Thoracic aorta (tissue), 2 donors: ENCODE measurements at places on chromosomes 4 and X. TPM values are rescaled to one million over a fixed set of nuclear protein-coding genes. Genes with fewer than 3 reads are reported as not detected.

The MTHFD2L gene
- total RNA-seq = 26.9 TPM

The XK gene
- total RNA-seq = 1.5 TPM

The DDX53 gene
- not detected for total RNA-seq

The FGFR3 gene
- total RNA-seq = 0.68 TPM

The FAM149A gene
- 12.8 TPM for total RNA-seq

The GPR78 gene
- total RNA-seq = not detected

The KIT gene
- total RNA-seq = 33.8 TPM

The AFM gene
- total RNA-seq = not detected

The GPC3 gene
- total RNA-seq = 2.6 TPM

The HPRT1 gene
- total RNA-seq = 20.7 TPM

The TEX11 gene
- not detected for total RNA-seq

The NOX1 gene
- total RNA-seq = not detected

The VCX gene
- total RNA-seq = not detected

The C4orf50 gene
- total RNA-seq = not detected

DNA sequence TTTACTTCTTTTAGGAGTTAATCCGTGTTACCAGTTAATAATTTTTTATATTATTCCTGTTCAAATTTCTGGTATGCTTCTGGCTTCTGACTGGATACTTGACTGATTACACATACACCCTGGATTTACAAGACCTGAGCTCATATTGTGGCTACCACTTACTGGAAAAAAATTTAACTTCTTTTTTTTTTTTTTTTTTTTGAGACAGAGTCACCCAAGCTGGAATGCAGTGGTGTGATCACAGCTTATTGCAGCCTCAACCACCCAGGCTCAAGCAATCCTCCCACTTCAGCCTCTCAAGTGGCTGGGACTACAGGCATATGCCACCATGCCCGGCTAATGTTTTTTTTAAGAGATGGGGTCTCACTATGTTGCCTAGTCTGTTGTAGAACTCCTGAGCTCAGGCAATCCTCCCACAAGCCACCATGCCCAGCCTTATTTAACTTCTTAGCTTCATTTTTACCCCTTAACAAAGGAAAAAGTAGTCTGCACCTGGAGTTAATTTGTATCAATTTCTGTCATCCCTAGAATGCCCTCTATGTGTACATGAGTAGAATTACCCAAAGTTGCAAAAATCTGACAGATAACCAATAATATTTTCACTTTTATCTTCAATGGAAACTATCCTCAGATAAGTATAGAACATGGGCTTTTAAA, 50.3 kb downstream of the TMEM165 start:
- DNase-seq = no peak
- no peak overlapping the region for H3K27ac ChIP-seq
- H3K36me3 ChIP-seq = peaks cover 9% of the 10 kb centered on the region
- H3K4me3 ChIP-seq = no peak overlapping the region

DNA sequence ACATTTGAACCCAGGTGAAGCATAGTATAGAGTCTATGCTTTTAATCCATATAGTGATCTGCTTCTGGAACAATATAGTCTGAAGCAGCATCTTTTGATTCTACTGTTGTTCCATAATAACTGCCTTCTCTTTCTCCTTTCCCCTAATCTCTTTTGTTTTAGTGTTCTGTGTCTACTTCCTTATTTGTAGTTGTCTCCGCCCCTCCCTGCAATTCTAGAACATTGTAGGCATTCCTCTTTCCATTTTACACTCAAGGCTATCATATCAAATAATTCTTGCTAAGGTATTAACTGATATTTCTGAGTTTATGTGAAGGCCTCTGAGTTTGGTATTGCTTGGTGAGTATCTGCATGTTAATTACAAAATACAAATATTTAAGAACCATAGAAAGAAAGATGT, 11.6 kb downstream of the BLTP1 start:
- DNase-seq = no peak
- H3K4me1 ChIP-seq = peaks cover 20% of the 10 kb centered on the region
- no peak overlapping the region for H3K4me3 ChIP-seq
- no peak overlapping the region for H3K27ac ChIP-seq

DNA sequence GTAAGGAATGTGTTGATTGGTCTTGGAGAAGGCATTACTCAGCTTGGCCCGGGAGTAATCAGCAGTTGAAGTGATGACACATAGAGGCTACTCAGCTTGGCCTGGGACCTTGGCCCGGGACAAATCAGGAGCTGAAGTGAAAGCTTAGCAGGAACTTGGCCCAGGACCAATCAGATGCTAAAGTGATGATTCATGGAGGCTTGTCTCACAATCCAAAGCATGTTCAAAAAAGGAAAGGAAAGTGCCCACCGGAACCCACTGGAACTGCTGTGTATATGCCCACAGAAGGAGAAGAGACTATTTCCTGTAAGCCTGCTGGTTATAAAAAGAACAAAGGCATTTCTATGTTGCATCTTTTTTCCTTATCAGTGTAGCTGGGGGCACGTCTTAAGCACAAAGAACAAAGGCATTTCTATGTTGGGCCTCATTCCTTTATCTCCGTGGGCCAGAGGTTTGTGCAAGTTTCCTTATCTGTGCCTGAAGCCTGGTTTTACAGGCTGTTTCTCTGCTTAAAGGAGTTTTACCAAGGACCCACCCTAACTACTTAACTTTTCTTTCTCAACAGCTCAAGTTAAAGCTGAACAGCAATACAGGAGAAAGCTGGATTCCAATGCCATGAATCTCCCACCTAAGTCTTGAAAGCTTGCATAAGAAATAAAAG, 1176.7 kb downstream of the NLGN4X start:
- peak; percentile 37 for DNase-seq
- peak overlapping the region; percentile 89 for H3K27ac ChIP-seq
- H3K27me3 ChIP-seq = no peaks in the 10 kb centered on the region
- H3K4me3 ChIP-seq = peak overlapping the region; percentile 46

- no peaks in the 10 kb centered on the region for H3K27me3 ChIP-seq
- H3K4me1 ChIP-seq = no peaks in the 10 kb centered on the region
- no peak for DNase-seq
- H3K4me3 ChIP-seq = no peak overlapping the region
- H3K27ac ChIP-seq = no peak overlapping the region
These were observed 460.3 kb downstream of the MID1IP1 start for GRCh38 chrX:39261446-39262147.

GRCh38 chr4:188960411-188961093, 821.3 kb downstream of the TRIML1 start:
- H3K27ac ChIP-seq = no peak overlapping the region
- H3K4me3 ChIP-seq = no peak overlapping the region
- no peaks in the 10 kb centered on the region for H3K4me1 ChIP-seq
- no peaks in the 10 kb centered on the region for H3K36me3 ChIP-seq
- no peak for DNase-seq
- H3K27me3 ChIP-seq = no peaks in the 10 kb centered on the region

- H3K4me1 ChIP-seq = peaks cover 5% of the 10 kb centered on the region
- H3K4me3 ChIP-seq = no peak overlapping the region
- no peaks in the 10 kb centered on the region for H3K36me3 ChIP-seq
- DNase-seq = no peak
These were observed 55.4 kb upstream of the DHX15 start for GRCh38 chr4:24639714-24640113.

DNA sequence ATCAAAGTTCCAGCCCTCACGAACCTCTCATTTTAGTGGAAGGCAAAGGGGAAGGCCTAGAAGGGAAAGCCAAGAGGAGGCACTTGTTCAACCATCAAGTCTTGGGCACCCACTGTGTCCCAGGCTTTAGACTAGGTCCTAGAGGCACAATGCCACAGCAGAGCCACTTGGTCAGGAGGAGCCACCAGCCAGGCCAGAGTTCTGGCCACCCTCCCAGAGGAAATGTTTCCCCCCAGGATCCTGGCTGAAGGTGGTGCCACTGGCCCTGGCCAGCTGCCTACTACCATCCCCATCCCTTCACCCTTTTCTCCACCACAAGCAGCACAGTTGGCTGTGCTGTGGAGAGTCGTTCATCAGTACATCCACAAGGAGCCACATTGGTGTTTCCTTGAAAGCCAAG, 34.3 kb upstream of the XPNPEP2 start:
- no peak overlapping the region for H3K4me3 ChIP-seq
- no peaks in the 10 kb centered on the region for H3K27me3 ChIP-seq
- no peak overlapping the region for H3K27ac ChIP-seq
- H3K4me1 ChIP-seq = peaks cover 20% of the 10 kb centered on the region

DNA sequence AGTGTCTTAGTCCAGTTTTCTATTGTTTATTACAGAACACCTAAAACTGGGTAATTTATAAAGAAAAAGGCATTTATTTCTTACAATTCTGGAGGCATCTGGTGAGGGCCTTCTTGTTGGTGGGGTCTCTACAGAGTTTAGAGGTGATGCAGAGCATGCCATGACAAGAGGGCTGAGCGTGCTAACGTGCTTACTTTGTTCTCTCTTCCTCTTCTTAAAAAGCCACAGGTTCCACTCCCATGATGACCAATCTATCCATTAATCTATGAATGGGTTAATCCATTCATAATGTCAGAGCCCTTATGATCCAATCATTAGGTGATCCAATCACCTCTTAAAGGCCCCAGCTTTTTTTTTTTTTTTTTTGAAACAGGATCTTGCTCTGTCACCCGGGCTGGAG, 291.5 kb upstream of the GALNTL6 start:
- no peak overlapping the region for H3K4me3 ChIP-seq
- DNase-seq = no peak
- H3K27ac ChIP-seq = no peak overlapping the region
- H3K27me3 ChIP-seq = no peaks in the 10 kb centered on the region

- no peaks in the 10 kb centered on the region for H3K27me3 ChIP-seq
- H3K4me3 ChIP-seq = no peak overlapping the region
- DNase-seq = no peak
- H3K27ac ChIP-seq = no peak overlapping the region
These were observed 761.8 kb downstream of the FAM133A start for GRCh38 chrX:94435799-94436198.

- H3K36me3 ChIP-seq = no peaks in the 10 kb centered on the region
- H3K4me1 ChIP-seq = no peaks in the 10 kb centered on the region
- H3K27me3 ChIP-seq = no peaks in the 10 kb centered on the region
These were observed 342.3 kb downstream of the ZNF674 start for GRCh38 chrX:46202733-46203514.

GRCh38 chr4:142556048-142556447, 290.1 kb downstream of the INPP4B start:
- no peak overlapping the region for H3K27ac ChIP-seq
- H3K4me1 ChIP-seq = peaks cover 5% of the 10 kb centered on the region
- no peaks in the 10 kb centered on the region for H3K27me3 ChIP-seq
- no peaks in the 10 kb centered on the region for H3K36me3 ChIP-seq

DNA sequence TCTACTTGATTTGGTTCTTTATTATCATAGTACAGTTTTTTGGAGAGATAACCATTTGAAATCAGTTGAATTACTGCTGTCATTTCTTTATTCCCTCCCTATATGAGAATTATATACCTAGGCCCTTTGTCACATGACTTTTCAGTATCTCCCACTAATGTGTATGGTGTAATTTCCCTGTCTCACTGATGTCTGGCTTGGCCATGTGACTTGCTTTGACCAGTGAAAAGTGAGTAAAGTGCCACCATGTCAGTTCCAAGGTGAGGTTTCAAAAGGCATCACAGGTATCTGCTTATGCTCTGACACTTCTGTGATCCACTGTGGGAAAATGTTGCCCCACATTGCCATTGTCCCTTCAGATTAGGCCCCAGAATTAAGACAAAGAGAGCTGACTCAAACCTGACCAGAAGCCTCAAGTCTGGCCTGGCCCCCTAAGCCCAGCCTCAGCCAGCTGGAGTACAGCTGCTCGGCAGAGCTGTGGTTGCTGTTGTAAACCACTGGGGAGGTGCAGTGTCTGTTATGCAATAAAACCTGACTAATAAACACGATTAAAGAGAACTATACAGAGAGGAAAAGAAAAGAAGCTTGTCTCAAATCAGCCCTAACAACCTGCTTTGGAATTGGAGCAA, 27.5 kb downstream of the SETD7 start:
- no peaks in the 10 kb centered on the region for H3K27me3 ChIP-seq
- H3K4me3 ChIP-seq = no peak overlapping the region
- no peak for DNase-seq
- no peak overlapping the region for H3K27ac ChIP-seq
- H3K4me1 ChIP-seq = no peaks in the 10 kb centered on the region

DNA sequence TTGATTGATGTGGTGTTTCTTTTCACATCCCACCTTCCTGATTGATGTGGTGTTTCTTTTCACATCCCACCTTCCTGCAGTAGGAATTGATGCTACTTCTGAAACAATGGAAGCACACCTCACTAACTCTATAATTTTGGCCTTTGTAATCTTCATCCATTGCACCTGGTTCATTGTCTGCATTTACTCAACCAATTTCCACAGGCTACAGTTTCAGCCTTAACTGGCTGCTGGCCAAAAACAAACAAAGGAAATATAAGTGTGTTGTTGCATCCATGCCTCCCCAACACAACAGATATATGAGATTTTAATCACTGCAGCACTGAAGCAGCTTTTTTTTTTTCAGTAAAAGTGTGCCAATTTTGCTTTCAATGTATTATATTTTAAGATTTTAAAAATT, 867.6 kb upstream of the PCDH7 start:
- DNase-seq = no peak
- H3K27me3 ChIP-seq = no peaks in the 10 kb centered on the region
- H3K4me1 ChIP-seq = no peaks in the 10 kb centered on the region

DNA sequence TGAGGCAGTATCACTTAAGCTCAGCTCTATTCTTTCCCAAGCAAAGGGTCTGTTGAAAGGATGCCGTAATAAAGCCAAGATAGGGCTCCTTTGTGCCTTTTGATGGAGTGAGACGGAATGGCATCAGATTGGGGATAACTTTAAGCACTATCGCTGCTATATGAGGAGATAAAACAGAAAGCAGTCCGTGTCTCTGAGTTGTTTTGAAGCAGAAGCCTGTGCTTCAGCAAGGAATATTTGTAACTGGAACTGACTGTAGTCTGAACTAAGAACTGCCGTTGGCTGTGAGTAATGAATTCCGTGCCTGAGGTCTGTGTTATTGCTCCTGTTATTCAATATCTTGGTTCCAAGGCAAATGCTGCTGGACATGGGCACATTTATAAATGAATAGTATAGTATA, 297.4 kb downstream of the ANKRD50 start:
- H3K36me3 ChIP-seq = no peaks in the 10 kb centered on the region
- H3K27me3 ChIP-seq = no peaks in the 10 kb centered on the region
- H3K27ac ChIP-seq = no peak overlapping the region
- no peaks in the 10 kb centered on the region for H3K4me1 ChIP-seq
